ENCODE measurements at places on chromosomes 16 and 17.

DNA sequence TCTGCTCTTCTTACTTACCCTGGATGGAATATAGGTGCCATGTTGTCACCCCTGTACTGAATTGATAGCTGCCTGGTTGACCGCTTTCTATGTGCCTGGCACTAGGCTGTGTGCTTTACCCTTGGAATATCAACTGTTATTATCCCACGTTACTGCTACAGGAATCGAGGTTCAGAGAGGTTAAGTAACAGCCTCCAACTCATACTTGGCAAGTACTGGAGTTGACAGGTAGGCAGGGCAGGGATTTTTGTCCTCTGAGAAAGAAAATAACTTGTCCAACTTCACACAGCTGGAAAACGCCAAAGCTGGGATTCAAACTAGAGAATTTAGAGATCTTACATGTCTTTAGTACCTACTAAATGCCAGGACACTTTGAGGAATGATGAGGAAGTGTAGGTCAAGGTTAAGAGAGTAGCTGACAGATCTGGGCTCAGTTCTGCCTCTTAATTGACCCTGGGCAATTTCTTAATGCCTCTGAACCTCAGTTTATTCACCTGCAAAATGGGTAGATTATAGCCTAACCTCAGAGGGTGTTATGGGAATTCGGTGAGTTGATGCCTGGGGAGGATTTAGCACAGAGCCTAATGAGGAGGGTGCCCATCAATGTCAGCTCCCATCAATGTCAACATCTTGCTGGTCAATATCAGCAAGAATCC, 25.8 kb downstream of the ITPRIPL2 start:
- no peak for DNase-seq

GRCh38 chr17:49022391-49022941, 25.3 kb downstream of the IGF2BP1 start:
- DNase-seq, result no peak

- DNase-seq, result no peak
Measured at GRCh38 chr16:760545-761343, at the start of gene MSLN. TSS of gene MSLN (plus strand) at chr16:760734. CDS start at chr16:762681, 1,947 bp downstream.

GRCh38 chr17:39028690-39029089, 61.5 kb upstream of the FBXO47 start:
- DNase-seq, result no peak

DNA sequence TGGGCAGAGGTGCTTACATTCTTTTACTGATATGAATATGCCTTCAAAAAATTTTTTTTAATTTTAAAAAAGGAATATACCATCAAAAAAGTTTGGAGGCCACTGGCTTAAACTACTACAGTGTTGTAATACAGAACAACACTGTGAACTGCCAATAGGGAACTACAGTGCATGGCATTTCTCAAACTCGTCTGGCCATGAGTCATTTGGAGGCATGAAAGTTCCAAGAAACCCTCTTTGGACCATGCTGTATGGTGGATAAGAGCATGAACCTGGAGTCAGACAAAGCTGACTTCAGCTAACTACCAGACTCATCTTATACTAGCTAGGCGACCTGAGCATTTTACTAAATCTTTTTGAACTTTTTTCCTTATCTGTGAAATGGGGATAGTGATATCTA, 9.2 kb upstream of the NF1 start:
- no peak for DNase-seq

DNA sequence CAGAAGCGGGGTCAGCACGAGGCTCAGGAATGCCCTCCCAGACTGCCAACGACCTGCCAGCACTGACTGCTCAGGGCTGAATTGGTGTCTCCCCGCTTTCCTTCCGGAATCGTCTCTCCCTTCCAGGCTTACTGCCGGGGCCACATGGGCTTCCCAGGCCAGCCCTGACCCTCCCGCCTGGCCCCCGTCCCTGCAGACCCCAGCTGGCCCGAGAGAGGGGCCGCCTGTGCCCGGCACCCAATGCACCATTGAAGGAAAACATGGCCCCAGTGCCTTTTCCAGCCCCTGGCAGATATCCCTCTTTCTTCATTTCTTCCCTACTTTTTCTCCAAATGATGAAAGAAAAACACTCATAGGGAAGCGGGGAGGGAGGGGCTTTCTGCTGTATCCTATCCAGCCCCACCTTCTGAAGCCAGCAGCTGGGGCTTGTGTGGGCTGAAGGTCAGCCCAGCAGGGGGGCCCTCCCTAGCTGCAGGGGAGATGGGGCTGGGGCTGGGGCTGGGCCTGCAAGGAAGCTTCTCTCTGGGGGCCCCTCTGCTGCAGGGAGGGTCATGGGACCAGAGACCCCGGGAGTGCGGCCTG, 25.9 kb downstream of the ZNF469 start:
- DNase-seq, result no peak

DNA sequence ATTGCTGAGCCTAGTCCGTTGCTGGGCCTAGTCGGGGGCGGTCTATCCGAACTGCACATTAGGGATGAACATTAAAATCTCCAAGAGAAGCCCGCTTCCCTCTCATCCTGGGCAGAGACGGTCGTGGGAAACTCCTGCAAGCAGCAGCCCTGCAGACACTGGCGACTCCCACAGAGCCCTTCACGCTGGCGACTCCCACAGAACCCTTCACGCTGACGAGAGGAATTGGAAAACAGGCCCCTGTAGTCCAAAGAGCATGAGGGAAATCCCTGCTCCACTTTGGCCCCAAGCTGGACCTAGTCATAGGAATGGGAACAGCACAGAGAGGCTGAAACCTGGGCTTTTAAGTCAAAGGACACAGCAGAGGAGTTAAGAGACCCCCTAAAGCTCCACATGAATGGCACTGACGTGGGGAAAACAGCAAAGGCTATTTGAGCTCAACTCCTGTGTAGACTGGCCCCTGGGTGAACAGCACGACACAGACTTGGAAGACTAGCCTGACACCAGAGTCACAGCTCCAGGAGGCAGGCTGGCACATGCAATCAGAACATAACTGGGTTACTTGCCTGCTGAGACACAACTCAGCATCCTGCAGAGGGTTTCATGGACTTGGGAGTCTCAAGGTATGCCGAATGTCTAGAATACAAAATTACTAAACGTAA, 42.2 kb downstream of the WDR45B start:
- DNase-seq, result no peak

GRCh38 chr17:29364691-29365090, 25.5 kb upstream of the TAOK1 start:
- DNase-seq, result no peak

GRCh38 chr16:11871193-11871592, 19.9 kb upstream of the RSL1D1 start:
- DNase-seq, result no peak

GRCh38 chr17:79552824-79553223, 58.0 kb downstream of the RBFOX3 start:
- no peak for DNase-seq

DNA sequence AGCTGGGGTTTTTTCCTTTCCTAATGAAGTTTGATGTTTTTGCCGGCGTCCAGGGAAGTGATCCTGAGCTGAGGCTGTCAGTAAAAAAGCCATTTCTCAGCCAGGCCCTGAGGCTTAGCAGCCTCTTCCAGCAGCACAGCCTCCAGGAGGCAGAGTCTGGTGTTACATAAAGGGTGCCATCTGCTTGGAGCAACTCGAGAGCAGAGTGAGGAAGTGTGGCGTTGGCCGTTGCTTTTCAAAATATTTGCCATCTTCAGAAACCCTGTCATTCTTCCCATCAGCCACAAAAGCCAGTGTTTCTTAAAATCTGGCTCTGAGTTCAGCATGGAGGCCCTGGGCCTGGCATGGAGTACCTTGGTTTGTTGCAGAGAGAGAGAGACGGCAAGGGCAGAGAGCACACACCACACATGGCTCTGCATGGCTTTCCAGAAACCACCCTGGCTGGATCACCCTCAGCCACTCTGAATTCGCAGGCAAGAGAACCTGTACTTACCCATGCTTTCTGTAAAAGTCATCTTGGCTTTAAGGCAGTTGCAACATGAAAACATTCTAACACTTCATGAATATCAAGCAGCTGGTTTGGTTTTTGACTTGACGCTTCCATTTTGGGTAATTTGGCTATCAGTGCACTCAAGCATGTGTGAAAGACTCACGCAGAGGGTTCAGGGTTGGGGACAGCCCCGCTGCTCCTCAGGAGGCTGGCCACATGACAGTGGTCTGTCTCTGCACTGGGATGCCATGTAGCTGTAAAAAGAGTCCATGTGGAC, 21.0 kb downstream of the PMM2 start:
- no peak for DNase-seq

DNA sequence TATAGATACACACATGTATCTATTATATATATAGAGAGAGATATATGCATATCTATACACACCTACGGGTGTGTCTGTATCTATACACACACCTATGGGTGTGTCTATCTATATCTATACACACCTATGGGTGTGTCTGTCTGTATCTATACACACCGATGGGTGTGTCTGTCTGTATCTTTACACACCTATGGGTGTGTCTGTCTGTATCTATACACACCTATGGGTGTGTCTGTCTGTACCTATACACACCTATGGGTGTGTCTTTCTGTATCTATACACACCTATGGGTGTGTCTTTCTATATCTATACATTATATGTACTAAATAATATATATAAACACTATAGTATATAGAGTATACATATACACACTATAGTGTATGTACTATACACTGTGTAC, 738.5 kb downstream of the MAF start:
- no peak for DNase-seq

DNA sequence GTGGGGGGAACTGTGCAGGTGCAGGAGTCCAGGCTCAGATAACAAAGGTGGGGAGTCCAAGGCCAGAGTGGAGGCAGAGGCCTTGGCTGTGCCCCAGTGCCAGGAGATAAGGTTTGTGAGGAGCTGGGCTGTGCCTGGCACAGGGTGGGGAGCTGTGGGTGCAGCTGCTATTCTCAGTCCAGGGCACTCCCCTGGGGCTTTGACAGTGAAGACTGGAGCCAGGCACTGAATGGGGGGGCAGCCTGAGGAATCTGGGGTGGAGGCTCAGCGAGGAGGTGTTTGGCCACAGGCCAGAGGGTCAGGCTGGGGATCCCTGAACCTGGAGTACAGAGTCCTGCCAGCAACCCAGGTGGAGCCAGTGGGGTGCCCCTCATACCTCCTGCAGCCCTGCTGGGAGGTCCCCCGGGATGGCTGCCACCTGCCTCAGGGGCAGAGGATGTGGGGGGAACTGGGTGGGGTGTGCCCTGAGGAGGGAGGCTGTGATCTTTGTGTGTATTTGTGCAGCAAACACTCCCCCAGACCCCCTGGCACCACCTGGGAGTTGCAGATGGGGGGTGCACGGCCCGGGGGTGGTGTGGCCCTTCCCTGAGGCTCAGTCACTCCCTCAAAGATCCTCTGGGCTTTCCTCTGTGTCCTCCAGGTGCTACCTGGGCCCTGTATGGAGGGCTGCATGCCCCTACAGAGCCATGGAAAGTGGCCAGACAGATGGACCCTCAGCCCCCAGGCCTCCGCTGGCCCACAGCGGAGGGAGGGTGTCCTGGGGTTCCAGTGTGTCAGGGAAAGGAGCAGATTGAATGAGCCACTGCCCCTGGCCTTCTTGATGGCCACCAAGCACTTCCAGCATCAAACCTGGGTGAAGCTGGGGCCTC, 44.5 kb upstream of the SMPD3 start:
- DNase-seq, result no peak

DNA sequence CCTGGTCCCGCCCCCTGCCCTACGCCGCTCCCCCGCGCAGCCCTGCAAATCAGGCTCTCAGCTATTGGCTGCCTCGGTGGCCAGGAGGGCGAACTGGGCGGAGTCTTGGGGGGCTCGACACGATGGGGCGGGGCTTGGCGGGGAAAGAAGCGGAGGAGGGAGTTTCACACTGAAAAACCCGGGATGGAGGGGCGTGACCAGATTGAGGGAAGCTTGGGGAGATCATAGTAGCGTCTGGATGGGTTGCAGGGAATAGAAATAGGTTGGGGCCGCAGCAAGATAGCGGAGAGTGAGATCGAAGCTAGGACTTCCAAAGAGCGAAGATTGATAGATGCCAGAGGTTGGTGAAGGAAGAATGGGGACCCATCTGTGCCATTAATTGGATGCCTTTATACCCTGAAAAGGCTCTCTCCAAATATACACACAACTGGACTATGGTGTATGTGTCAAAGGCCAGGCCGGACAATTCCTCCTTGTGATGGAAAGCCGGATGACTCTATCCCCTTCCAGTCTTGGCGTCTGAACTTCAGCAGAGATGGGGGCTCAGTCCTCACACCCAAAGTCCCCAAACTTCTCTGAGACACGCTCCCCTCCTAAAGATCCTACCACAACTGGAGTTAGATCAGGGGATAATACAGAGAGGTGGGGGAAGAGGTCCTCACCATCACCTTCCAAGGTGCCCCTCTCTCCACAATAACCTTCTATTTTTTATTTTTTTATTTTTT, 376 bp upstream of the STAC2 start:
- DNase-seq, result no peak

DNA sequence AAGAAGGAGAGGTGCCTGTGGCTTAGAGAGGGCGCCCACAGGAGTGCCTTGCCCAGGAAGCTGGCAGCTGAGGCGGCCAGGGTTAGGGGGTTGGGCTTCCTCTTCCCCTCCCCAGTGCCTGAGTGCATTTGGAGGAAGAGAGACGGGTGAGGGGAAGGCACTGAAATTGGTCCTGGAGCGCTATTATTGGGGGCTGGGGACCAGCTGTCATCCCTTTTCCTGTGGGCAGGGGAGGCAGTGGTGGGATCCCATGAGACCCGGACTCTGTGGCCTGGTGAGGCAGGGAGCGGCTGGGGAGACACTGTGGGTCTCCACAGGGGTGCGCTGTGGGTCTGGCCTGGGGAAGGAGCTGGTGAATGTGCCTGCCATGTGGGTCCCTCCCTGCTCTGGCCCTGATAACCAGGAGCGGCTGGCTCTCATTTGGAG, 259.7 kb downstream of the SEC14L1 start:
- peak; percentile 58 for DNase-seq

- no peak for DNase-seq
Measured at GRCh38 chr17:4744999-4745969, 5.6 kb upstream of the CXCL16 start.

- DNase-seq, result no peak
Measured at GRCh38 chr17:50265690-50266315, 8.5 kb upstream of the TMEM92 start.

DNA sequence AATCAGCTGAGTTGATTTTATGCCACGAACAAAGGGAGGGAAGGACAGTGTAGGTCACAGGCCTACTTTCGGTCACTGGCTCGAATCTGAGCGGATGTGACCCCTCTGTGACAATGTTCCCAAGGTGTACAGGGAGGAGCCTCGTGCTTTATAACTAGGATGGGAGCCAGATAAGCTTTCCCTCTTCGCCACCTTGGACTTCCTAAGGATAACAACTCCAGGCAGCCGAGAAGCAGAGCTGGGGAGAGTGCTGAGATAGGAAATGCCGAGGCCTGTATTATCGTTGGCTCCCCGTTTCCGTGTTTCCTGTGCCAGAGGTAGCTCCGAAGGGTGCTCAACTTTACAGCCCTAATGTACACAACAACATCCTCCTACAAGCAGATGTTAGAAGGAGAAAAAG, 217.8 kb upstream of the IRX3 start:
- DNase-seq, result no peak
